ENCODE measurements at places on chromosomes 5 and 9.

DNA sequence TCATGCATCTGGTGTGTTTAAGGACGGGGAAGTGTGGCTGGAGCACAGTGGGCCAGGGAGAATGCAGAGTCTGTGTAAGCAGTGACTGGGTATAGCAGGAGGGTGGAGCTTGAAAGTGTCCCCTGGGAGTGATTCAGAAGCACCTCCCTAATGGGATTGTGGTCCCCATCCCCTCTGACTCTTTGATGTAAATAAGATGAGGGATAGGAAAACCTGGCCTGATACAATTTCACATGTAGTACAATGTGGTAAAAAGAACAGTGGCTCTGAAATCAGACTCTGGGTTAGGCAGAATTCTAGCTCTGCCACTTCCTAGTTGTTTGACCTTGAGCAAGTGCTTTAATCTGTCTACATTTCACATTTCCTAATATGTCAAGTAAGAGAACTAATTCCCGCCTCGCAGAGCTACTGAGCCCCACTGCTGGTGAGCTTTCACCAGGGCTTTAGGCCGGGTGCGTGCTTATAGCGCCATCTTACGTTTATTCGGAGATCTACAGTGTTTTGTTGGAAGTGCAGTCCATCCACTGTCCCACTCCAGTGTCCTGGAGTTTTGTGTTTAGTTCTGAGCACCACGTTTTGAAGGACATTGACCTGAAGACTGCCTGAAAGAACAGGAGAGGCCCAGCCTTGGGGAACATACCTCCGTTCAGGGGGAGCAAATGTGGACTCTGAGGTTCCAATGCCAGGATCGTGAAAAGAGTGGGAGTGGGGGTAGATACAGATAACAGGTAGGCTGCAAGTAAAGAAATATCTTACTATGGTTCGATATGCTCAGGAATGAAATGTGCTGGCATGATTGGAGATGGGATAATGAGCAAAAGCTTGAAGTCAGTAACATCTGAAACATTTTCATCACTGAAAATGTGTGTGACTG lies 51.2 kb upstream of the TESK1 start:
- peak; percentile 76 for DNase-seq

DNA sequence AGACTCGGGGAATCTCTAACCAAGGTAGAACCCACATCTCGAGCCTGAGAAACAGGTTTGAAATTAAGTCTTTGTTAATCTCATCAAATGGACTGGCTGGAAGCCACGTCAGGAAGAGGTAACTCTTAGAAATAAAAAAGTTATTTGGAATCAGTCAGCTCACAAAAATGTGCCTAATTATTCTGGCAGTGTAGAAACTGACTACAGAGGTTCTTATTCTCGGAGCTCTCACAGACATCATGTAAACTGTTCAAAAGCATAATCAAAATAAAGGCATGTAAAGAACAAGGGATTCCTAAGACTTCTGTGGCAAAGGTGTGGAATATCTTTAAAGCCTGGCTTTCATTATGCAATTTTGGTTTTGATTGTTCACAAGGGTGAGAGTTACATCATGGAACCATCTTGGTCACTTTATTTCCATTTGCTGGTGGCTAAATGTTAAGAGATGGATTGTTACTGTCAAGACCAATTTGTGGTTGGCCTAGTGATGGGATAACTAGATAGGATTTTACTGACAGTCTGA lies 85.1 kb downstream of the OTULIN start:
- no peak for DNase-seq

DNA sequence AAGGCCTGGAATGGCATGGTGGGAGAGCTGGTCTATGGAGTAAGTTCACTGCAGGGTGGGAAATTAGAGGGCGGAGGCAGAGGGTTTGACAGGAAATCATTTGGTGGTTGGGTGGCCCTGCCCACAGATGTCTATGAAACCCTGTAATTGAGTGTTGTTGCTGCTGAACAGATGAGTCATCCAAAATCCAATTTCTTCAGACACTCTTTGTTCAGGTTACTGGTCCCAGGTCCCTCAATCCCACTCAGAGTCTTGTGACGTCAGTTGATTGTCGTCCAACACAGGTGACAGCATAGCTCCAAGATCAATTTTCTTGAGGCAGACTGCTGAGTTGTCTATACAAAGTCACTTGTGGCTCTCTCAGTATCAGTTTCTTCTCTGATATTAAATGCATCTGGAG lies 208.6 kb downstream of the GRIA1 start:
- DNase-seq = no peak

DNA sequence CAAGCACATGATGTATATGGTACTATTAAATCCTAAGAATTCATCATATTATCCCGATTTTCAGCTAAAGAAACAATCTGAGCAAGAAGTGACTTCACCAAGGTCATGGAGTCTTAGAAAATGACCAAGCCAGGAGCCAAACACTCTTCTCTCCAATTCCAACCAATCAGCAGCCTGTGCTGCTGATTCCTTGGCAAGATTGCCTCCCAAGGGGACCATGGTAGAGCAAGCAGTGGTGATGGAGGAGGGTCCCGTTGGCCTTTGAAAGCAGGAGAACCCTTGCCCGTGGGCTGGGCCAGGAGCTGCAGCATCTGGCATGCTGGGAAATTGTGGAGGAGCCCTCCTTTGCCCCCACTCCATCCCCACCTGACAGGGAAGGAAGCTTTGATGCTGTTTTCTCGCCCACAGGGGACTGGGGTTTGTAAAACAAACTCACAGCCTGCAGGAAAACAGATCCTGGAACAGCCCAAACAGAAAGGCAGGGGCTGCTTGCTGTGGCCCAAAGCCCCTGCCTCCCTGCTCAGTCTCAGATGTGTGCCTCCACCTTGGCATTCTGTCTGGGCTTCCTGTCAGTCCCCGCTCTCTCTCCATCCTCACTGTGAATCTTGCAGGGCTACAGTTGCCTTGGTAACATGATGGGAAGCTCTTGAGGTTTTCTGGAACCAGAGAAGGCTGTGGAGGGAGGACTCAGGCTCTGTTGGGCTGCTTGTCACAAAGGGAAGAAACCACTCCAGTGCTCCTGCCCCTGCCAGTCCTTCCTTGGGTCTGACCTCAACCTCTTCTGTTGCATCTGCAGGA lies 70.8 kb upstream of the HSPA9 start:
- DNase-seq = no peak

DNA sequence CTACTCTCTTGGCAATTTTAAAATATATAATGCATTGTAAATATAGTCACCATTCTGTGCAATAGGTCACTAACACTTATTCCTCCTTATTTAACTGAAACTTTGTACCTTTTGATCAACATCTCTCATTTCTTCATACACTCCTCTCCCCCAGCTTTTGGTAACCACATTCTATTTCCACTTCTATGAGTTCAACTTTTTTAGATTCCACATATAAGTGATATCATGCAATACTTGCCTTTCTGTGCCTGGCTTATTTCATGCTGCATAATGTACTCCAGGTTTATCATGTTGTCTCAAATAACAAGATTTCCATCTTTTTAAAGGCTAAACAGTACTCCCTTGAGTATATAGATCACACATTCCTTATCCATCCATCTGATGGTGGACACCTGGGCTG lies 188.8 kb downstream of the NXNL2 start:
- no peak for DNase-seq

GRCh38 chr5:157744051-157745011 lies 819 bp downstream of the LSM11 start:
- no peak for DNase-seq

DNA sequence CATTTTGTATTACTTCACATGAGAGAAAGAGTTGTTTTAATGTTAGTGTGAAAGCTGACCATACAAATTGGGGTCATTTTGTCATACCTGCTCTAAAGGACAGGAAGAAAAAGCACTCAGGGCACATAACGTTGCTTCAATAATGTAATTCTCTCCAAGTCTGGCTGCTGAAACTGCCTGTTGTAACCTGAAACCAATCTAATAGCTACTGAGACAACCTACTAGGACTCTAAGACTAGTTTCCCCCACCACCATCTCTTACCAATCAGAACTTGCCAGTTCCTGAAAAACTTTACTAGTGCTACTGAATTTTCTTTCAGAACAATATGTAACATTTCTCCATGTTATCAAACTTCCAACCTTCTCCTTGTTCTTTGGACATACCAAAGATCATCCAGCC lies 374.7 kb downstream of the PTPRD start:
- DNase-seq = no peak

DNA sequence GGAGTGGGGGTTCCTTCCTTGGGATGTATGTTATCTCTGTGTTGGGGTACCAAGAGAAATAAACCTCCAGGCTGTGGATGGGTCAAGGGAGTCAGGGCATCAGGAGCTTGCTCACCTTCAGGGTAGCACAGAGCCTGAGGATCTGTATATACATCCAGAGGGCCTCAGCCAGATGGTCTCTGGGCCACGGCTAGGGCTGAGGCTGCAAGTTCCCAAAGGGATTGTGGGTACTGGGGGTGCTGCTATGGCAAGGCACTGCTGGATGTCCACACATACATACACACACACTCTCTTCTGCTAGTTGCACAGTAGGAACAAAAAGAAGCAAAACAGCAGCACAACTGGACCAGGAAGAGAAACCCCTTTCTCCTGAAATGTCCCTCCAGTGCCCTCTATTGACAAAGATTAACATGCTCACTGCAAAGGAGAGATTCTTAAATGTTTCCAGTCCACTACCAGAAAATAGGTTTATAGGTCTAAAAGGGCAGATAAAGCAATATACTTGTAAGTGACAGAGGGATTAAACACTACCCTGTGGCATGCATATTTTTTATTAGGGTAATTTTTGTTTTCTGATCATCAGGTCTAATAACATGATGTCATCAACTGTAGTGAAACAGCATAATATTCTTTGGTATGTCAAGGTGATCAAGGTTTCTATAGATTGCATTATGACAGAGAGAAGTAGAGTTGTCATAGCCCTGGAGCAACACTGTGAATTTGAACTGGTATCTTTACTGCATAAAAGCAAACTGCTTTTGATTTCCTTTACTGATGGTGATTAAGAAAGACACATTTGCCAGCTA lies 56.3 kb upstream of the KCNN2 start:
- peak; percentile 20 for DNase-seq

GRCh38 chr5:134968055-134968454 lies 348 bp downstream of the CATSPER3 start:
- DNase-seq = no peak

- DNase-seq = no peak
Observed at GRCh38 chr5:73867345-73868335, 241.6 kb downstream of the ARHGEF28 start.

- DNase-seq = no peak
Observed at GRCh38 chr5:78979117-78979742, 5.9 kb downstream of the ARSB start.

DNA sequence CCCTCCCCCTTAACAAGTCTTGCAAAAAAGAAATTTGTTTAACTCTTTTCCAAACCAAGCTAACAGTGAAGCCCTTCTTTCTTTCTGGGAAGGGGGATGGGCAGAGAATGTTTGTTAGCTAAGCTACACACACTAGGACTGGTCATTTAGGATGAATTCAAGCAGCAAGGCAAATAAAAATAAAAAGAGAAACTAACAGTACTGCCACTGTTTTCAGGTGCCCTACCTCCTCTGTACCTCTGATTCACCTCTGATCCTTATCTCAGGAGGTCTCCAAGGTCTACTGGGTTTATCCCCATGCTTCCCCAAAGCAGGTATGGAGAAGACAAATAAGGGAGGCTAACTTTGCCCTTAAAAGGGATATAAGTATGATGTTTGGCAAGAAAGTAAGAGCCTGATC lies 52.9 kb downstream of the ELL2 start:
- DNase-seq = no peak

DNA sequence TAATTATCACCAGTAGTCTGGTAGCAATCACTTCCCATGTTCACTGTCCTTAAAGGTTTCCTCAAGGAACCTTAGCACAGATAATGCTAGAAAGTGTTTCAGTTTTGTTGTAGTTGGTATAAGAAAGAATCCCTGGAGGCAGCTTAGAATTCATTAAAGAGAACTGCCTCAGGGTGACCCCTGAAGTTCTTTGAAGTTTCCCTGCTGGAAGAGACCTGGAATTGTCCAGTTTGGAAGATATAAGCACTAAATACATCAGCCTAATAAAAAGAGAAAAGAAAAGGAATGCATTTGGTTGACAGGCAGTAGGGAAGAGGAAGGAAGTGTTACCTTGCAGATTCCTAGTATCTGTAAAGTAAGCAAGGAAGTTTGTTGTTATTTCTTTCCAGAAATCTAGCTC lies 999.6 kb upstream of the DMAC1 start:
- no peak for DNase-seq

DNA sequence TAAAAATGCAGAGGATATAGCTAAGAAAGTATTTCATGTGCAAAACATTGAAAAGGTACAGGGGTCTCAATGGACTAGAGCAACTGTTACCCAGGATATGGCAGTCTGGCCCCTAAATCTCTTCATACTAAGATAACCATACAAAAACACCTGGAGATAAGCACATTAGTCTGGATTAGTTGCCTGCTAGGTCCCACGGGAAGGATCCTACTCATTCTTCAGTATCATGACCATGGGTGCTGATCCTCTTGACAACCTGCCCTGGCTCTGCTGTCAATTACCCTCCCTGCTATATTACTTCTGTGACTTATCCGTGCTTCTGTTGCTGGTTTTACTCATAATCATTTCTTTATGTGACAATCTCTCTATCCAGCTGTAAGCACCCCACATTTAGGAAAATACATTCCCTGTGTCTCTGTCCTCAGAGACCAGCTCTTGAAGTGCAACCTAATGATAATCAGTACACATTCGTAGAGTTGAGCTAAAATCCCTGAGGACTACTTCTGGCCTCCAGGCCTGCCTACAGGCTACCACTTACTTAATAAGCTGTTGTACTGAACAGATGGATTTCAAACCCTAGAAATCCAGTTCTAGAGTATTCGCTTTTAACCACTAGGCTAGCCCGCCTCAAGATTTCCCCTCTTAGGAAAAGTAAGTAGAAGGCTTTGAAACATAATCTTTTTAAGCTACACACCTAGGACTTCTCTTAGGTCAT lies 190.5 kb upstream of the OR13F1 start:
- peak; percentile 14 for DNase-seq

DNA sequence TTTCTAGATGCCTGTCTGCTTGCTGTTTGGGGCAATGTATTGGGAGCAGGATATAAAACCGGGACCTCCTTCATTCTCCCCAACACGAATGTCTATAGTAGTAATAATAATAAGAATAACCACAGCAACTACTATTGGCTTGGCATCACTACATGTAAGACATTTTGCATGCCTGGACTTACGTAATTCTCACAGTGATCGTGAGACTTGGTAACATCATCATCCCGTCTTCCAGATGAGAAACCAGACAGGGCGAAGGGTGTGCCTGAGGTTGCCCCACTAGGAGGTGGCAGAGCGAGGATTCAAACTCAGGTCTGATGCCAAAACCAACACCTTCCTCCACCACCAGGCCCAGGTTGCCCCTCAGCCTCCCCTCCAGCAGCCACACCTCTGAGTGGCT lies 185.1 kb downstream of the RGS3 start:
- no peak for DNase-seq

GRCh38 chr5:60494144-60494543 lies 205.8 kb downstream of the DEPDC1B start:
- no peak for DNase-seq

GRCh38 chr5:138515556-138516245 lies 27.3 kb downstream of the ETF1 start:
- DNase-seq = no peak

DNA sequence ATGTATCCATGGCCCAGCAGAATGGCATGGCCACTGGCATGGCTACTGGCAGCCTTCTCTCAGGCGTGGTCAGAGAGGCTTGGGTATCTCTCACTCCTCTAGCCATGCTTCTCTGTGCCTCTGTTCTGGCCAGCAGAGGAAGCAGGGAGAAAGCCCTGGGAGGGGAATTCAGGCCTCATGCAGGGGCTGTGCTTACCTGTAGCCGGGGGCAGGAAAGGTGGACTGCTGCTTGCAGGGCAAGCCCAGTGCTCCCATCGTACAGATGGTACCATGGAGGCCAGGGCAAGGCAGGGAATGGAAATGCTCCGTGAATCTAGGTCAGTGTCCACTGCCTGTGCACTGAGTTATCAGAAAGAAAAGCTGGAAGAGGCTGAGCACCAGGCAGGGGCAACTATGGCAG lies 2.7 kb downstream of the OR13J1 start:
- DNase-seq = no peak

Data from NCI-H1092 treated with DMSO at 0.1 percent for 48 hours (cell line).